ENCODE measurements at places on chromosomes 1 and 21.
A peak's percentile ranks its signal among the peaks of the same experiment; 100 is the strongest.

GRCh38 chr1:193416226-193417024 lies 230.0 kb upstream of the B3GALT2 start:
- DNase-seq: no peak

- DNase-seq: no peak
Measured at GRCh38 chr1:215895276-215895675, 328.2 kb downstream of the KCTD3 start.

DNA sequence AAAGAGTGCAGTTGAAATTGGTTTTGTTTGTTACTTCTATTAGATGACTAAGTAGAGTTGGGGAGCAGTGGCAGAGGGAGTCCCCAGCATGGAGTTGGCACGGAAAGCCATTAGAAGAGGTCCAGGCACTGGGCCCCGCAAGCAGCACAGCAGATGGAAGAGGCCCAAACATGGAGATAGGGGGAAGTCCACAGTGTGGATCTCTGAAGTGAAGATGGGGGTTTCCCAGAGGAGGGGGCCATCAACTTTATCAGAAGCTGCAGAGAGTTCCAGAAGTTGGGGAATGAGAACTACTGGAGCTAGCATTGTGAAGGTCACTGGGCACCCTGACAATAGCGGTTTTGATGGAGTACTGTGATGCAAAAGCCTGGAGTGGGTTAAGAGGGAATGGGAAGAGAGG lies 30.6 kb downstream of the PAFAH2 start:
- DNase-seq: no peak

GRCh38 chr21:15775981-15776380 lies 46.2 kb downstream of the USP25 start:
- DNase-seq: no peak

GRCh38 chr1:175172503-175172902 lies 20.1 kb downstream of the KIAA0040 start:
- no peak for DNase-seq

DNA sequence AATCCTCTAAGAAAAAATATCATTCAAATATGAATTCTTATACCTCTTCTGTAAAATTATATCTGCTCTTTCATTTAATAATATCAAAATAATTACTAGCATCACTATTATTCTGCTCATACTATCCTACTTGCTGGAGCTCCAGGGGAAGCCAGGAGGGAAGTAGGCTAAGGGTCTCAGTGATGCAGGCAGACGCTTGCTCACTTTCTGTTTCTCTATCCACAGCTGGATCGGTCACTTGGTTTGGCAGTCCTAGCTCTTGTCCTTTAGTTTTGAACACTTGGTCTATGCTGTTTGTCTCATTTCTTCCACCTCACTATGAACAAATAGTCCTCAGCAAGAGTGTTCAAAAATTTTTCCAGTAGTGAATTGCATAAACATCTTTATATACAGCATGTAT lies 11.3 kb downstream of the CCDC190 start:
- no peak for DNase-seq

DNA sequence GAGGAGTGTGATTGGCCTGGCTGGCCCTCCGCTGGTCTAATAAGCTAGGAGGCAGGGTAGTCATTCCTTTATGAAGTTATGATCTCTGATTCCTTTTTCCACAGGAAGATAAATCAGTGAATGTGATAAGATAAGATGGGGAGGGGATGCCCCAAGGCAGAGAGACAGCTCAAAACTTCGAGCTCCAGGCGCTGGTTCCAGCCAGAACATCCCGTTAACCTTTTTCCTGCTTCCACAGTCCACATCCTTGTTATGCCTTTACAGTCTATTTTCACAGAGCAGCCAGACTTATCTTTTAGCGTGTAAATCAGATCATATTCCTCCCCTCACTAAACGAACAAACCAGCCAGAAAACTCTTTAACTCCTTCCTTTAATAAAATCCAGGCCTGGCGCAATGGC lies 38.5 kb upstream of the BMP8B start:
- no peak for DNase-seq

GRCh38 chr1:106680216-106680615 lies 376.3 kb upstream of the PRMT6 start:
- DNase-seq: no peak

GRCh38 chr1:178241057-178241456 lies 147.2 kb downstream of the RASAL2 start:
- no peak for DNase-seq

DNA sequence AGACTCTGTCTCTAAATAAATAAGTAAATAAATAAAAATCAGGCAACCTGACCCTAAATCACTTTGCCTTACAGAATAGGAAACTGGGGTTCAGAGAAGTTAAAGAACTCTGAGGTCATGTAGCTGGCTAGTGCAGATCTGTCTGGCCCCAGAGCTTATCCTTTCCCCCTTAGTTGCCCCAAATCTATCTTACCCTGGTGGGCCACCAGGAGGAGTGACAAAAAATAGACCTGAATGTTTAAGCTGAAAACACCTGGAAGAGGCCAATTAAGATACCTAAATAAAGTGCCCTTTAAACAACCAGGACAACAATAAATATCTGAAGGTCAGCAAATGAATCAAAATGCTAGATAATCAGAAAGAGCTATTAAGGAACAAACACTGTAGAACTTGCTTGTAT lies 59.7 kb downstream of the TEX35 start:
- DNase-seq: no peak

GRCh38 chr1:110084227-110085078 lies 14.0 kb upstream of the ALX3 start:
- peak; percentile 20 for DNase-seq

GRCh38 chr1:206716159-206716869 lies 31.6 kb downstream of the MAPKAPK2 start:
- no peak for DNase-seq

DNA sequence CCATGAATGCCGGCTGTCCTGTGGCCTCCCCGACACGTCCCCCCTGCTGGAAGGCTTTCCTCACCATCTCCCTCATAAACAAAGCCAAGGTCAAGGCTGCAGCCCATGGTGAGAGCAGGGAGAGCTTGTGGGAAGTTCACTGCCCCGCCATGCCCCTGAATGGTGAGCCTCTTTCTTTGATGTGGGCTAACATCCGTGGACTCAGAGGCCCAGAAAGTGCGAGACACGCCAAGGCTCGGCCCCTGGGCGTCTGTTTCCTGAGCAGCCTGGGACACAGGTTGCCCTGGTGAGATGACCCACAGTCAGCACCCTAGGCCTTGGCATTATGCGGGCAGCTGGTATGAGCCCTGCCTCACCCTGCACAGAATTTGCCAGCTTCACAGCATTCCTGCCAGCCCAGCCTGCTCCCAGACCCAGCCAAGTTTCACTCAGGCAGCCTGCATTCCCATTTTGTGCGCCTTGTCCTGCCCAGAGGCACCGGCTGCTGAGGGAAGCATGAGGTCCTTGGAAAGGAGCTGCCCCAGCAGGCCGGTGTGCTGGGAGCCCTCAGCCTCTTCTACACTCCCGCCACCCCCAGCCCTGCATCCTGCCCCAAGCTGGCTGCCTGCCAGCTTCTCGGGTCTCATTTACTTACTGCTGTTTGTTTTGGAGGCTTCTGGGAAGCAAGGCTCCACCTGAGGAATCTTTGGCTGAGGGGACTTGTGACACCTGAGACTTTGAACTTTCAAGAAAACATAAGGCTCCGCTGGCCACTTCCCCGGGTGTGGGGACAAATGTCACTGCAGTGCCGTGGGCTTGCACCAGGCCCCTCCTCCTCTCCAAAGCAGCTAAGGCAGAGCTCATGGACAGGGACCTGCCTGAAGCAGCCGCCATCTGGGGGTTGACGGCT lies 31.9 kb downstream of the NEK2 start:
- DNase-seq: peak; percentile 47

- no peak for DNase-seq
Measured at GRCh38 chr21:36723371-36723881, 24.5 kb downstream of the SIM2 start.

DNA sequence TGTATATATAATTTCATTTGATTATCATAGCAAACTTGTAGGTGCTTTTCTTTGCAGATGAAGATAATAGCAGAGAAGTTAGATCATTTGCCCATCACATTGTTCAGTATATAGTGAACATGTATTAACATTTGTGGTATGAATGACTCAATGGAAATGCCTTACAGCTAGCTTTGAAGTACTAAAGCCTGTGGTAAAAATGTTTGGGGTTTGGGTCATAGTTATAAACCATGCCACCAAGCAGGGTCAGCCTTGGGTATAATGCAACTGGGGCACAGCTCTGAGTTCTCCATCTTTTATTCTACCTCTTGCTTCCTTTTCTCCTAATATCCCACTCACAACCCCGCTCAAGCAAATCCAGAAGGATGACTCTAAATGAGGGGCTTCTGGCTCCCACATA lies 141.6 kb downstream of the KCNT2 start:
- DNase-seq: no peak

DNA sequence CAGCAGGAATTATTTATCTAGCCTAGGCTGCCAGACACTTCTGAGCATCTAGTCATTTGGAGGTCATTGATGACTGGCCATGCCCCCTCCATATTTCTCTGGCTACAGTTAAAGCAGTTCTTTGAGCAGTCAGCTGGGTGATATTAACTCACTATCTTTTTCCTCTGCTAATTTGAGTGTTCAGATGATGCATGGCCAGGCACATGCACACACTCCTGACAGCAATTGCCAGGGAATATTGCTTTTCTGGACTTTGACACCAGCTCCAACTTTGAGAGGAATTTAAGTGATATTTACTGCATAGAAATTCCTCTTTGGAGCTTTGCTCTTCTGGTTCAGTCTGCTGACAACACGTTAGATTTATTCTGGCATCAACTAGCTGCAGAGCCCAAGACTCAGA lies 52.6 kb downstream of the CD247 start:
- no peak for DNase-seq

GRCh38 chr1:245173446-245174211 lies 18.8 kb downstream of the KIF26B start:
- DNase-seq: no peak

DNA sequence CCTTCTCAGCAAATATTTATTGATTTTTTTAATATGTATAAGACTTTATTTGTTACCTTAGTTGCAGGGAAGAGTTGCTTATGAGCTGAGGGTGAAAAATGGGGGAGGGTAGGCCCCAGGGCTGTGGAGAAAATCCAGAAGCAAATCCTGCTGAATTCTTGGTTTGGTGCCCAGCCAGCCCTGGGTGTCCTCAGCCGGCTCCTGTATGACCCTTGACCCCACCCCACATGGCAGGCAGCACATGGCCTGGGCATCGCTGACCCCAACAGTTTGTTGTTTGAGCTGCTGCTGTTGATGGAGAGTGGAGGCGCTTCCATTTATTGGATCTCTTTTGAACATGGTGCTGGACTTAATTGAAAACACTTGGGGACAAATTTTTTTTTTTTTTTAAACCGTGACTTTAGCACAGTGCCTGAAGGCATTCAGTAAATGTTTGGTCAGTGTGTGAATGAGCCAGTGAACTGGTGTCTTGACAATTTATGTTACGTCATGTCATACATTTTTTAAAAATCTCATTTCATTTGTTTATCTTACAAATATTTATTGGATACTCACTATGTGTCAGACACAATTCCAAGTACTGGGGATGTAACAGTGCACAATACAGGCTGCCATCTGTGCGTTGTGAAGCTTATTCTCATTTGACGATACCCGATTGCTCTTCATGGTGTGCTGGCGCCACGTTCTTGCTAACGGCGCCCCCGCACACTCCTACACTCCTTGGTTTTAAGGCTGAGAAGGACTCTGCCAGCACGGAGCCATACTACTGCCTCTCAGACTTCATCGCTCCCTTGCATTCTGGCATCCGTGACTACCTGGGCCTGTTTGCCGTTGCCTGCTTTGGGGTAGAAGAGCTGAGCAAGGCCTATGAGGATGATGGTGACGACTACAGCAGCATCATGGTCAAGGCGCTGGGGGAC lies 98.8 kb downstream of the MTR start:
- DNase-seq: no peak

All from CD4-positive, alpha-beta T cell treated with Interleukin-6 for 4 hours (primary cell).